Stimulated activated CD4-positive, alpha-beta T cell treated with anti-CD3 and anti-CD28 coated beads, Interleukin-15, amount 100 ng/mL, for 1 hour (primary cell): ENCODE measurements at places on chromosomes 13 and 19.

- DNase-seq, result no peak
Measured at GRCh38 chr19:19209372-19209771, 2.4 kb upstream of the NCAN start.

- DNase-seq, result no peak
Measured at GRCh38 chr13:20666948-20667347, 36.6 kb upstream of the IL17D start.

DNA sequence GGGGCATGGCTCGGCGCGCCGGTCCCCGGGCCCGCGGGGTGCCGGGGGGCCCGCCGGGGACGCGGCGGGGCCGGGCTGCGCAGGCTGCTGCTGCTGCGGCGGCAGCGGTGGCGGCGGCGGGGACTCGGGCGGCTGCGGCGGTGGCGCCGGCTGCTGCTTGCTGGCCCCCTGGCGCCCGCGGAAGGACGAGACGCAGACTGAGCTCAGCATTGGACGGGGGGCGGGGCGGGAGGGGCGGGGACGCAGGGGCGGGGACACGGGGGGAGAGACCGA is 368 bp downstream of the KCNC3 start:
- no peak for DNase-seq

- DNase-seq, result no peak
Measured at GRCh38 chr13:27125357-27126282, 46.0 kb downstream of the USP12 start.

DNA sequence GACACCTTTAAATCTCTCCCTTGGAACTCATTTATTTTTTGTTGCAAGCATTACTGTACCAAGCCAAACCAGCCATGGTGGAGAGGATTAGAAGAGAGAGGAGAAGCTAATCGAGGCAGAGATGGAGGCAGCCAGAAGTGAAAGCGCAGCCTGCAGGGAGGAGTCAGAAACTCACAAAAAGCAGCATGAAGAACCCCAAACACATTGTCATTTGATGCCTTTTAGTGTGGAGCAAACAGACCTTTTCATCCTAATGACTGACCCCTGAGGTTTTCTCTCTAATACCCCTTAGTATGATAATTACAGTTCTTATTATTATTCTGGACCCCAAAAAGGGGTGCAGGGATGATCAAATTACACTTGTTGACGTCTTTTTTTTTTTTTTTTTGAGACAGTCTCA is 62.5 kb downstream of the TNFRSF19 start:
- no peak for DNase-seq
